Esophagus mucosa (tissue), 1 donor: ENCODE measurements at places on chromosomes 5 and 9.

GRCh38 chr9:35464141-35465025 lies 25.5 kb upstream of the RUSC2 start:
- no peak for ATAC-seq

DNA sequence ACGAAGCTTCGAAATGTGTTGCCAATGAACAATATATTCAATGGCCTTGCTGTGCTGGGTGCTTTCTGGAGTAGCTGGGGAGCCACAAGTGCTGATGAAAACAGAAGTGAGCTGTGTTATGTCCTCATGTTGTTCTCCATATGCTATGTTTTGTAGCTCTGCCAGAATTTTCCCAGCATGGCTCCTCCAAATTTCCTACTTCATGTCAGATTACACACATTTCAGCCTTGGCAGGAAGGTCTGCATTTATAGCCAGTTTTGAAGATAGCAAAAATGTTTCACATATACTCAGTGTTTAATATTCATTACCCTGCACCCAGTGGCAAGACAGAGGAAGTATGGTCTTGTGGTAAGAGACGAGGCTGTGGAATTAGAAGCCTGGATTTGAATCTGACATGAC lies 22.6 kb upstream of the NMUR2 start:
- no peak for ATAC-seq

- peak; percentile 48 for ATAC-seq
Observed at GRCh38 chr5:159241946-159242552, 21.0 kb upstream of the UBLCP1 start.

GRCh38 chr5:159135896-159136531 lies 36.3 kb upstream of the EBF1 start:
- ATAC-seq: peak; percentile 58

DNA sequence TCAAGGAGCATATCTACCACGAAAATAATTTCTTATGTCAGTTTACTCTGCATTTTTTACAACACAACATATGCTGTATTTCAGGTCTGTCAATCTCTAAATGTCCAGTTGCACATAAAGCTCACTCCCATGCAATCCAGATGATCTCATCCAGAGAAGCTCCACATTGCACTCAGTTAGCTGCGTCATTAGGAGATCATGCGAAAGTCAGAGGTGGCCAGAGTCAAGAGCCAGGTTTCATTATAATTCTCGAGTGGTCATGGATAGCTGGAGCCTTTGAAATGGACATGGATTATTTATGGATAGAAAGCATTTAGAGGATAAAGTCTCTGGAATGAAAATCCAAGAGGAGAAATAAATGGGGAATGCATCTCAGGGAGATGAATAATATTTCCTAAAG lies 232.3 kb downstream of the GAS1 start:
- ATAC-seq: no peak

DNA sequence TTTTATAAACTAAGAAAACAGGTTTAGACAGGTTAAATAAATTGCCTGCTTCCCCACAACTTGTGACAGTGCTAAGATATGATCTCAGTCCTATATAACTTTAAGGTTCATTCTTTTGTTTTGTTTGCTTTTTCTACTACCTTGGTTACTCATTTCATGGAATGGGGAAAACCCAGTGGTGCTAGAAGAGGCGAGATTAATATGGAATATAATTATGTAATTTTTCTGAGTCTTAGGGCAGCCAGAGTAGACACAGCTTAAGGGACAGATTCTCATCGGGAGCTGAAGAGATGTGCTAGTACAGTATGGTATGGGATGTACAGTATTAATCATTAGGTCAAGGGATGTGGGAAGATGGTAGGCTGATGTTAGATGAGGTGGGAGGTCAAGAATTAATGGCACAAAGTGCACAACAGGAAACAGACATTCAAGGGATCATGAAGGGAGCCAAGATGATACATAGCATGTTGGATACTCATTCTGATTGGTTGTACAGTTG lies 6.2 kb downstream of the TRIM32 start:
- ATAC-seq: peak; percentile 74

DNA sequence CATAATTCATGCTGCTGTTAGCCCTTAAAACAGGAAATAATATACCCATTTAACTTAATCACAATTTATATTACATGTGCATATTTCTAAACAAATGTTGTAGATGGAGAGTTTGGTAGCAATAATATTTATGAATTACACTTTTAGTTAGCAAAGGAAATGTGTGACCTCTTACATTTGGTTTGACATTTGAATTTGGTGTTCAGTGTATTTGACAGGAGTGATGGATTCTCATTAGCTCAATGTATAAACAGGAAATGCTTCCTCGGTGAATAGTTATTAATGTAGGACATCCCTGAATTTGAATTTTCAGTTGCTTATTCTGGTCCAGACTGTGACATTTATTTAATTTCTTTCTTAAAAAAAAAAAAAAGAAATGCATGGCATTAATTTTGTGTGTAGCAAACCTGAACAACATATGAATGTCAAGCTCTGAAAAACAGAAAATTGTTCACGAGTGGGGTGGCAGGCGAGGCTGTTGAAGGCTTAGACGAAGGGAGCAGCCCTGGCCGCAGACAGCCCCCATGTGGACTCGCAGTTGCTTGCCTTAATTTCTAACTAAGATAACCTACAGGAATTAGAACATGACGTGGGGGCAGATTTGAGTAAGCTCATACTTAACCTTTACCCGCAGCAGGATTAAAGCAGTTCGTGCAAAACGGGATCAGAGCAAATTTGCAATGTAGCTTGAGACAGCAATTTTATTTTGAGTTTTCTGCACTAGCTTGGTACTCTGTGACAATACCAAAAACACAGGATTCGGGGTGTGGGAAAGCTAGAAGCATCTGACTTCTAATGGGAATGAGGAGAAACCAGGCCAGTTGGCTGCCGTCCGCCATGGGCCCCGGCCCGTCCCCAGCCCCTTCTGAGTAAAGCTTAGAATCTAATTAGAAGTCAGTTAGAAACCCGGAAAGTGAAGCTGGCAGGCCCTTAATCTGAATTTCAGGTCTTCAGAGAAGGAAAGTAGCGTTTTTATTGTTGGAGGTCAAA lies 134.3 kb downstream of the MACROH2A1 start:
- ATAC-seq: no peak

GRCh38 chr5:171418982-171419687 lies at the start of gene FGF18:
Gene FGF18, plus strand, starts transcription at chr5:171419647. Its CDS starts 553 bp downstream, at chr5:171420200.
- ATAC-seq: peak; percentile 44

DNA sequence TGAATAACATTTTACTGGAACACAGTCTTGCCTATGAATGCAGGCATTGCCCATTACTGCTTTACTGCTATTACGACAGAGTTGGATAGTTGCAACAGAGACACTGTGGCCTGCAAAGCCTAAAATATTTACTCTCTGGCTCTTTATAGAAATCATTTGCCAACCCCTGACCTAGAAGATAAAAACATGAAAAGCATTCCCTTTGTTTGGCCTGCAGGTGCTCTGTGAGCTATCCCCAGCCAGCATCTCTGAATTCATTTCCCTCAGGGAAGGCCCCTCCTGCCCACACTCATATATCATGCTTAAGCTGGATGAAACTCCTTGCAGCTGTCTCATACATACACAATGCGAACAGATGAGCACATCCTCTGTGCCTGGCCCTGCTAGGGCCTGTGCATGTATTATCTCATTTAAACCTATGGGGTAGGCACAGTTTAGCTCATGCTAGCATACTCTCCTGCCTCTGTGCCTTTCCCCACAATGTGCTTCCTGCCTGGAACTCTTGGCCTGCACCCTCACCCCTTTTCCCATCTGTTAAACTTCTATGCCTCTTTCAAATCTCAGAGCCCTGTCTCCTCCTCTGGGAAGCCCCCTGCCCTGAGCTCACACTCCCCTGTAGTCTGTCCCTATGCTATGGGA lies 193.1 kb downstream of the PAX5 start:
- ATAC-seq: no peak

DNA sequence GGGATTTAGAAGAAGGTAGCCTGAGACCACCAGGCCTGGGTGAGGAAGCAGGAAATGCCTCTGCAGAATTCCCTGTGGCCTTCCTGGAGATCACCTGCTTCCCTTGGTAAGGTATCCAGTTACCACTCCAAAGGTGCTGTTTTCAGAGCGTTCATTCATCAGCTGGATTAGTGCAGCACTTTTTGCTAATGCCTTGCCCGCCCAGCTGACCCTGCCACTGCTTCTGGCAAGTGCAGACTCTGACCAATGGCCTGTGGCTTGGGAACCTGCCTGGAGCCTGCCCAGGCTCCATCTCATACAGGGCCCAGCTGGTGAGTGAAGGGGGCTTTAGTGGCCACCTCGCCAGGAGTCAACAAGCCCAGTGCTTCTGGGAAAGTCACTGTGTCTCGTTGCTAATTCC lies 48.6 kb downstream of the FOXI1 start:
- ATAC-seq: no peak

GRCh38 chr9:69519470-69520240 lies 152.5 kb downstream of the APBA1 start:
- no peak for ATAC-seq

DNA sequence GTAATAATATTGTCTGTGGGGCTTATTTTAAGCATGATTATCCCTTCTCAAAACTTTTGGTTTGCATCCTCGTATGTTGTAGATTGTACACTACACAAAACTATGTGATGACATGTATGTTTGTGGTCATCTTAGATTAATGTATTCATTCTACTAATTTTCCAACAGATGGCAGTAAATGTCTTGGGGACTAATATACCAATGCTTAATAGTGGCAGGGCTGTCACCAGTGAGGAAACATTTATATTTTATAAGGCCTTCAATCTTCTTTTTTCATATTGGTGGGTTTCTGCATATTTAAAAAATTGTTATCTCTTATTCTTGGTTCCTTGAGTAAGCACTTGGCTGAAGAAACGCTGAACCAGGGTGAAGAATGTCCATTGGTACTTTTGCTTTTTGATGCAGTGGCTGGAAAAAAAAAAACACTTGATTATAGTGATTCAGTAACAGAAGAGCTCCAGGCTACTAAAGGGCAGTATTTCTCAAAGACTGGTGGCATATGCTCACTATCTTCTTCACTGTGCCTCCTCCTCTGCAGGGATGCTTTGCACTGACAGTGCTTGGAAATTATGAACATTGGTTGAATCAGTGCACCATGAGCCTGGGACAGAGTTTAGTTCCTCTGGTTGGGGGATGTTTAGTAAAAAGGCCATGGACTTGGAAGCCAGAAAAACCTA lies 530.3 kb downstream of the RASEF start:
- ATAC-seq: peak; percentile 65

GRCh38 chr5:140565024-140565779 lies 574 bp downstream of the SLC35A4 start:
- ATAC-seq: no peak

DNA sequence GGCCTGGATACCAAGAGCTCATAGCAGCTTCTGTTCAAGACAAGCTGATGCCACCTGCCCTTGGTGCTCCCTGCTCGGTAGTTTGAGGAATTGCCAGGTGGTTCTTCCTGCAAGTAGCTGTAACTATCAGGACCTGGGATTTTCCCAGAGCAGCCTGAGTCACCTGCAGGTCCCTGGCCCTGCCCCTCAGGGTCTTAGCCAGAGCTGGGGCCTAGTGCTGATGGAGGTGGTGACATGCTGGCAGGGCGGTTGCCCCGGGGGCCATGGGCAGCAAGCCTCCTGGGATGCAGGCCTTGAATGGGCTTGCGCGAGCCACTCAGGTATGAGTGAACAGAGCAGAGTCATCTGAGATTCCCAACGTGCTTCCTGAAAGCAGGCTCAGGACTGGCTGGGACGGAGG lies 262.3 kb downstream of the HSPA4 start:
- ATAC-seq: peak; percentile 14

- ATAC-seq: no peak
Observed at GRCh38 chr9:100058699-100059579, 39.9 kb downstream of the ERP44 start.

- peak; percentile 38 for ATAC-seq
Observed at GRCh38 chr5:141680751-141681201, 1.3 kb downstream of the ARAP3 start.

- no peak for ATAC-seq
Observed at GRCh38 chr5:87129046-87129445, 138.6 kb upstream of the RASA1 start.

DNA sequence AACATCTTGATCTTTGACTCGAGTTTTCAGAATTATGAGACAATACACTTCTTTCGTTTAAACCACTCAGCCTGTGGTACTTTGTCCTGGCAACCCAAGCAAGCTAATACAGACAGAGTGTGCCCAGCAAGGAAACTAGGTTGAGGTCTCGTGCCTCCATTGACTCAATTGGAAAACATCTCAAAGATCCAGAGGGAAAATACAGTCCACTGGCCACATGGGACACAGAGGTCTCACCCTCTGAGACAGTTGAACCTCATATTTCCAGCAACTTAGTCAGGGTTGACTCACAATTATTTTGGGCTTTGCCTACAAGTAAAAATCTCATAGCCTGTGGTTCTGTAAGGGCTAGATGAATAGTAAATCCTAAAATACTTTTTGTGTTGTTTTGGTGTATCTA lies 631.5 kb downstream of the MTRR start:
- no peak for ATAC-seq

DNA sequence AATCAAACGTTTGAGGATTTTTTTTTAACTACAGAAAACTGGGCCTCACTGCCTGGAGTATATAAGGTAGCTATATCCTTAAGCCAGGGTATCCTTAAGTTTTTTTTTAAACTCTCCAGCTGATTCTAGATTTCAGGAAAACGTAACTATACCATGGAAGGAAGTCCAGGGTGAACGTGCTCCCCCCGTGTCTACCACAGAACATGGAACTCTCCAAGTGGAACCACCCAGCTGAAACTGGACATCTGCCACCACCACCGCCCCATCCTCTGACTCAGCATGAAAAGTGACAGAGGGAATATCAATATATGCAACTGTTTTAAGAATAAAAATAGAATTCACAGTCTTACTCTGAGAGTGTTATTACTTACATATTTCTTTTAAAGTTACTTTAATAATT lies 61.3 kb downstream of the DROSHA start:
- ATAC-seq: no peak

DNA sequence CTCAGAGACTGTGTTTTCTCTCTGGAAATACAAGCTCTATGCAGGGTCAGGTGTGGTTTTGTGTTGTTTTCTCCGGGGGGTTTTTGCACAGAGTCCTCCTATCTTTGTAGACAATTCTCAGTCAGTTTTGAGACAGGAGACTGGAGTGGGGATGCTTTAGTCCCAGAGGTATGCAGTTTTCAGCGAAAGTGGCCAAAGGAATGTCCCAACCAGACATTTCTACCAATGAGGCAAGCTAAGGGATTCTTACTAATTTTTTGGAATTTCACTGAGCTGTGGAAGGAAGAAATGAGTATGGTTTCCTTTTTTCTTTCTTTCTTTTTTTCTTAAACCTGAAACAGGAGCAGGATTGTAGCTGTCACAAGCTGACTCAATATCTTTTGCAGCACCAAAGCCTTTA lies 35.3 kb upstream of the PLPP1 start:
- no peak for ATAC-seq

- ATAC-seq: no peak
Observed at GRCh38 chr5:93428868-93429267, 152.2 kb downstream of the NR2F1-AS1 start.

- no peak for ATAC-seq
Observed at GRCh38 chr9:105142406-105143135, 101.9 kb upstream of the SLC44A1 start.

- ATAC-seq: no peak
Observed at GRCh38 chr5:36066540-36067210, at the start of gene UGT3A2. Gene UGT3A2, minus strand, starts transcription at chr5:36066882. Its CDS starts 93 bp downstream, at chr5:36066789.

GRCh38 chr9:112170968-112171367 lies 4.1 kb downstream of the SUSD1 start:
- no peak for ATAC-seq
